ENCODE measurements at places on chromosomes 1 and 21.

DNA sequence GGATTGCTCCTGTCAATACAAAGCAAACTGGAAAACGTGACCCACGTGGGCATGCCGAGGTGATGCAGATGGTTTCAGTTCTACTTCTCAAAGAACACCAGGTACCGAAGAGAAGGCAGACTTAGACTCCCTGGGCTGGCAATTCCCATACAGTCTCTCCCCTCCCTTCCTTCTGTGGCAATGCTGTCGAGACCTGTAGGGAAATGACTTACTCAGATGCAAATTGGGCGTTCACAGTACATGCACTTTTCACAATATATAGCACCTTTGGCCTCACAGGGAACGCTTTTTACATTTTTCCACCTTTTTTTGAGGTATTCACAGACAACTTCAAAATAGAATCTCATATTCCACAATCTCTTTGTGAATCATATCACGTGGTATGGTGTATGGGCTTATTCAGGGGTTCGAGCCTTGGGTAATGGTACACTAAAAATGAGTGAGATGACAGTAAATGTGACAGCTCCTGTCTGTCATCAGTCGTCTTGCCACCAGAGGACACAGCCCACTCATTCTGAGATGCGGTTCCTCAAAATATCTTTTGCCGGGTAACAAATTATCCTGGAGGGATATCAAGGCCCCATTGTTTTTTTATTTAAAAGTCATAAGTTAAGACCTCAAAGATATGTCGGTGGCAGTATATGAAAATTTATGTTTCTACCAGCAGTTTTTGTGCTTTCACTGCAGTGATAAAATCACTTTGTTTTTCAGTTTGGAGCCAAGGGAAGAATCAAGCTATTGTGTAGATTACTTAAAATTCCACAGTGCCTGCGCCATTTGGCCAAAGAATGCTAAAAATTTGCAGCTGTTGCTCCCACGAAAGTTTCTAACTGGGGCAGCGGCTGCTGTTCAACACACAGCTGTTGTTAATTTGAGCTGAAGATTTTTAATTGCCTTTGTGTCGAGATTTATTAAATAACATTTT lies 168.4 kb downstream of the ZZZ3 start:
- no peak for DNase-seq

DNA sequence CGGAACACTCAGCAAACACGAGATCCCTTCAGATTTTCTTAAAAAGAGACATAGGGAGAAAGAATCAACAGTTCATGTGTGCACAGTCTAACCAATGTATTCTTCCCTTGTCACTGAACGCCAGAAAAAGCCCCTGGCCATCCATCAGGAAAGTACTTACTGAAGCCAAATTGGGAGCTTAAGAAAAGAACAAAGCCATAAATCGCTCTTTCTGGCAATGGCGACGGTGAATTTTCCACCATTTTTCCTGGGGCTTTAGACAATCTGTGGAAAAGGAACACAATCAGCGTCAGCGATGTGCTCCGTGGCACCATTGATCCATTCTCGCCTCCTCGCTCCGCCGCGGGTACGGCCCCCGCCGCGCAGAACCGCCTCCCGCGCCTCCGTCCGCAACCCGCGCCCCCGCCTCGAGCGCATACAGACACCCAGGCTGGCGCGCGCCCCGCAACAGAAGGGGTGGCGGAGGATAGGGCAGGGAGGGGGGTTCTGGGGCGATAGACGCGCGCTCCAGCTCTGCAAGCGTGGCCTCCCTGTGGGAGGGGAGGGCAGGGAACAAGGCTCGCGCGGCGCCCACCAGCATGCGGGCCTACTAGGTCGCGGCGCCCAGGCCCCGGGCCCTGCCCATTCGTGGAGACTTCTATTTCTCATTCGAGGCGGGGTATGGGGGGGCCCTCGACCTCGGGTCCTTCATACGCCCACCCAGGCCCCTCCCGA lies 440 bp downstream of the PIGP start:
- peak; percentile 49 for DNase-seq

GRCh38 chr21:39318091-39318959 lies 4.9 kb upstream of the BRWD1 start:
- DNase-seq: no peak

- no peak for DNase-seq
Measured at GRCh38 chr1:2541619-2542245, 11.7 kb upstream of the HES5 start.

DNA sequence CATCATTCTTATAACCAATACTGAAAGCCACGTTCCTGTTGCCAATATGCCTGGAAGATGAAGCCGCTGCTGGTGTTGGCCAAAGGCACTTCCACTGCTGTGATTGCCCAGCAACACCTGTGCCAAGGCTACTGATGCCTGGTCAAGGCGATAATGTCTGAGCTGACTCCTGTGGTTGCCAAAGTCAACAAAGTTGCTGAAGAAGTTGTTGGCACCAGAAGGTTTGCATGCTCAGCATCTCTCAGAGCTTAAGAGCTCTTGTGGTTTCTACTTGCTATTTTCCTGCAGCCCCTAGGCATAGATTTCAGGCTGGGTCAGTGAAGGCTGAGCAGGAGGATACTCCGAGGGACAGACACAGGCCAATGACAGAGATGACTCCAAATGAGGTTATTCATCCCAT lies 63.4 kb upstream of the RAB3GAP2 start:
- DNase-seq: no peak

Data from activated CD8-positive, alpha-beta memory T cell treated with anti-CD3 and anti-CD28 coated beads for 4 hours (primary cell).